Pons (tissue), 1 donor: ENCODE measurements at places on chromosomes 5 and 9.

GRCh38 chr9:26477963-26478362 lies 414.6 kb downstream of the CAAP1 start:
- no peak for DNase-seq

DNA sequence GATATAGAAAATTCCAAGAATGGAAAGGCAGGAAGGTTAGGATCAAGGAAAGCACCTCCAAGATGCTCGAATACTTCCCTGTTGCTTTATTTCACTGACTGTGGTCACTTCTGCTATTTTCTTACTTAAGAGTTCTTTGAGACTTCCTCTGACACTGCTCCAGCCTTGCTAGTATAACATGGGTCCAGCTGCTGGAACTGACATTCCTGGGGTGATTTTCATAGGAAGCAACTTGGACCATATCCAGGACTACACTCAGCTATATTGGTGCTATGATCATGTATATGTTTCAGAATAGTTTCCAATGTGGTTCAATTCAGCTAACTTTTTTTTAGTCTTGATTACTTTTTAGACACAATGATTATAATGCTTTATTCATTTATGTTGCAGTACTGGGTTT lies 81.6 kb upstream of the CKMT2 start:
- DNase-seq = no peak

- DNase-seq = no peak
Measured at GRCh38 chr5:136129445-136129844, 3.2 kb upstream of the SMAD5 start.

DNA sequence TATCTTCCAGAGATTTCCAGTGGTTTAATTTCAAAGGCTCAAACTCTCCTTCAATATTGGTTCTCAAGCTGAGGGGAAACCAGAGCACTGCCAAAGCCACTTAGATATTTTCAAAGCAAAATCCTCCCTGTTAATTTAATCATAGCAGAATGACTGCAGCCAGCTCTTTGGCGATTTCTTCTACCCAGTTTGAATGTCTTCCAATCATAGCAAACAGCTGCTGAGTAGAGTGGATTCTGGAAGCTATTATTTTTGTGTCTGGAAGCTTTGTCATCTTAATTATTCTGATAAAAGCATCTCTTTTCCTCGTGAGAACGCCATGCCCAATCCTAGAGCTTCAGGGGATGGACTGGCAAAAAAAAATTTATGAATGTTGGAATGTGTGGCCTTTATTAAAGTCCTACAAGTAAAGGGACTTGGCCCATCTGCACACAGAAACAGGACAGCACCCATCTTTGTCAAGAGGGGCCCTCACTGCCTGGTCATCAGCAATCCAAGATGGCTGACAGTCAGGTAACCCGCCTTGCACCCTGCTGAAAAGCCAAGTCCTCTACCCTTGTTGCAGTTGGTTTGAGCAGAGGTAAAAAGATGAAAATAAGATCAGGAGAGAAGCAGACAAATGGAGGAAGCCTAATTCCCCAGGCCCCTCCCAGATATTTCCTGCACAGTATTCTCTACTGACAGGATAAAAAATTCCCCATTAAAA lies 125.1 kb downstream of the SUSD1 start:
- DNase-seq = no peak

- DNase-seq = no peak
Measured at GRCh38 chr5:94288937-94289336, 329.5 kb downstream of the KIAA0825 start.

GRCh38 chr5:132850066-132850465 lies 16.2 kb downstream of the GDF9 start:
- no peak for DNase-seq
